ENCODE measurements at places on chromosomes 5 and 9.

DNA sequence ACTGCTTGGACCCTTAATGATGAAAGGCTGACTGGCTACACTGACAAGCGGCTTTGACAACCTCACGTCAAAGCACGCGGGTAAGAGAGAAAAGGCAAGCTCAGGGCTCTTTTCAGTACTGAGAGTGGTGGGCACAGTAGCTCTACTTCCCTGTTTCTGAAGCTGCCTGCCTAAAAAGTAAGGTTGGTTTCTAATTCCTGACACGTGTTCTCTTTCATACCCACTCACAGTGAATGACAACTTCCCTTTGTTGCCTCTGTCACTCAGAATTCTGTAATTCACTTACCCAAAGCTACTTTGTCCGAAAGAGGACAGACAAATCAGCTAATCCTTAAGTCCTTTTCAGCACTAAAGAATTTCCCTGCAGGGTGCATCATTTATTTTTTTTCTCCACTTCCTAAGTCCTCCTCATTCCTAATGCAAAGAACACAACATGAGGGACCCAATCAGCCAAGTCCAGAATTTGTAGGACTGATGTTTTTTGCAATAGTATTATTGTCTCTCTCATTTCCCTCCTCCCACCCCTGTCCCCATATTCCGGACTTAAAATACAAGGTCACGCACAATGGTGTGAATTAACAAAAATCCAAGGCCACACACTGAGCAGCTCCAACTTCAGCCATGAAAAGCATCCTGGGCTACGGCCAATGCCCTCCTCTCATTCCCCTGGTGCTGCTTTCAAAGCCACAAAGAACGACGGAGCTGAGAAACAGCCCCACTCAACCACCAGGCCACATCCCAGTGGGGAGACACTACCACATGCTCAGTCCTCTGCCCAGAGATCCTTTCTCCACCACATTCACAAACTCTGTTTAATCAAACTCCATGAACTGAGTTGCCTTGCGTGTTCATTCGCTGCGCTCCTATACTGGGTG is 221.0 kb downstream of the TSSK1B start:
- no peak for DNase-seq

DNA sequence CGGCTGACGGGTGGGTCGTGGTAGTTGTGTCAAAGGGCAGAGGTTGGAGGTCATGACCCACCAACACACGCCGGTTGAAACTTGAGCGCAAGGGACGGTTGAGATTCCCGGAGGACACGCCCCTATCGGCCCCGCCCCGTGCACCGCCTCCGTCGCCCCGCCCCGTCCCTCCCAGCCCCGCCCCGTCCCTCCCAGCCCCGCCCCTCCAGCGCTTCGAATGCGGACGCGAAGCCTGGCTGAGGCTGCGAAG is 226 bp upstream of the RANBP17 start:
- DNase-seq, result no peak

GRCh38 chr5:90307782-90308181 is 101.8 kb downstream of the CETN3 start:
- no peak for DNase-seq

DNA sequence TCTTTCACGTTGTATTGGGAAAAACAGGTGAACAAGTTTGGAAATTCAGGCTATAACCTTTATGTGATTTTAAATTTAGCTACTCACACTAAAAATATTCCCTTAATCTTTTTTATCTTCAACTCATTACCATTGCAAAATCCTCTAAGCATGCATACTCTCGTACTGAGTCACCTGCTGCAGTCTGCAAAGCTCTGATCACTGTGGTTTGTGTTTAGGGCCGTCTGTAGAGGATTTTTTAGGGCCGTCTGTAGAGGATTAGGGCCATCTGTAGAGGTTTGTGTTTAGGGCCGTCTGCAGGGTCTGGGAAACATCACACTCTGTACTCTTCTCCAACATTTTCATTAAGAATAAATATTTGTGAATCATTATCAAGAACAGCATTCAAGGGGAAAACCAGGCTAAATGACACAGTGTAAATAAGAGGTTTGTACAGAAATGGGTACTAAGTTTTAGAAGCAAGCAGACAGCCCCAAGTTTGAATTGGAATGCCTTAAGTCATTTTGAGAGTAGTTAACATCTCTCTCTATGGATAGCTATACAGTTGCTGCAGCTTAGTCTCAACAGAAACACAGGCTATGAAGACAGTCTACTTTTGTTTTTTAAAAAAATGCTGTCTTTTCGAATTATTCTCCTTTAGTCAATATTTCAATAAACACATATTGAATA is 155.0 kb upstream of the TSLP start:
- DNase-seq, result no peak

DNA sequence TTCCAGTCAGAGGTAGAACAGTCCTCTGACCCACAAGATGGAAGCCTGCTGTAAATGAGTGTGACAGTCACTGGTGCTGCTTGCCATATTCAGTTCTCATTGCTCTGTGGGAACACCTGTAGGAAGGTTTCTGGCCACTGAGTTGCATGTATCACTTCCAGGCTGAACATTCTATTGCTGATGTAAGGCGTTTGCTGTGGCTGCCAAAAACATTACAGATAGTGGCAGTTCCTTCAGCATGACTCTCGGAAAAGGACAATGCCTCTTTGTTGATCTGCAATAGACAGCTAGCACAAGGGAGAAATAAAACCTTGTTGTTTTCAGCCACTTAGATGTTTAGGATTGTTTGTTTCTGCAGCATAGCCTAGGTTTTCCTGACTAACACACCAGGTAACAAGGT is 217.2 kb downstream of the AGTPBP1 start:
- no peak for DNase-seq

DNA sequence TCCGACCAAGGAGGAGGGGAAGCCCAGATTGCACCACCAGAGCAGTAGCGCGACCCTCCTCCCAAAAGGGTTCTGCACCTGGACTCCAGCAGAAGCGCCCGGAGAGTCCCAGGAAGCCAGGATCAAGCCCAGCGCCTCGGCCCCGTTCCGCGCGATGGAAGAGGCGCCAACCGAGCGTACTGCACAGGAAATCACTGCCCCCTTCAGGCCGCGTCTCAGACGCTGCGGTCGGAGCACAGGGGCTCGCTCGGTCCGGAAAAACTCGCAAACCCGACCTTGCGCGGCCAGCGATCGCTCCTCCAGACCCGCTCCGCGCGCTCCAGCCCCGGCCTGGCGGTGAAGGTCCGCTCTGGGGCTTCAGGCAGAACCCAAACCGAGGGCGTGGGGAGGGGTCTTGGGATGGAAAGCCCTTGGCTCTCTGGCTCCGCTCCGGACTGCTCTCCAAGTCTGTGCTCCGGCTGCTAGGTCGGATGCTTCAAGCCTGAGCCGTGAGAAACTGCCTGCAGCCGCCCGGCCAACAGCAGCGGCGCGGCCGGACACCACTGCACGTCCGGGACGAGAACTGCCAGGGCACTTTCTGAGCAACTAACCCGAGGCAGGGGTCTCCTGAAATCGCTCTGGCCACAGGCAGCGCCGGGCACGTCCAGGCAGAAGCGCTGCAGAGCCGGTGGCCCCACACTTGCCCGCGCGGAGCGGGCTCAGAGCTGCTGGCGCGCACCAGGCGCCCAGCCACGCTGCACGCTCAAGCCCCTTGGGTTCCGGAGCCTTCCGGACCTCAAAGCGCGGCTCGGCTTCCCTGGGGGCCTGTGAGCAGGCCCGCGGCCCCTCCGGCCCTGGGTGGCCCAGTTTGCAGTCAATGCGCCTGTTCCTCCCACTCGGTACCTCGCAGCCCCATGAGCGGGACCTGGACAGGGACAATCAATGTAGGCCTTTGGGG is 1.3 kb downstream of the GABBR2 start:
- DNase-seq, result no peak

GRCh38 chr9:8078641-8079140 is 279.1 kb upstream of the DMAC1 start:
- DNase-seq, result no peak

DNA sequence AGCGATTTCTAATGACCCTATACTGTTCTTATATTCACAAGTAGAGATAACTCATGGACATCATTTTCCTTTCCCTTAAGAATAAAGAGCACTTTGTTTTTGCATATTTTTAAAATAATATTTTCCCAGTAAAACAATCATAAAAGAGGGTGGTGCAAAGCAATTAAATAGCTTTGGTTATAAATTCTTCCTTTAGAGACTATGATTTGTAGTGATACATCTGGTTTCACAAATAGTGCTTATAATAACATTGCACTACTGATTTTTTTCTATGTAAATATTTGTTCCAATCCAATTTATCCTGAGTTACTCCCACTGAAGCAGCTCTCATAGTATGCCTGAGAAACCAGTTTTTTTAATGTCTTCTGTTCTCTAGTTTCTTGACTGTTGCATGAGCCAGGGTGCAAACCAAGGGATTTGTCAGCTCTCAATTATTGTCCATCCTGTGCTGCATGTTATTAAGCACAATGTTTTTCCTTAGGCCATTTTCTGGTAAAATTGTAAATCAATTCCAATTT is 74.7 kb downstream of the LURAP1L start:
- no peak for DNase-seq

DNA sequence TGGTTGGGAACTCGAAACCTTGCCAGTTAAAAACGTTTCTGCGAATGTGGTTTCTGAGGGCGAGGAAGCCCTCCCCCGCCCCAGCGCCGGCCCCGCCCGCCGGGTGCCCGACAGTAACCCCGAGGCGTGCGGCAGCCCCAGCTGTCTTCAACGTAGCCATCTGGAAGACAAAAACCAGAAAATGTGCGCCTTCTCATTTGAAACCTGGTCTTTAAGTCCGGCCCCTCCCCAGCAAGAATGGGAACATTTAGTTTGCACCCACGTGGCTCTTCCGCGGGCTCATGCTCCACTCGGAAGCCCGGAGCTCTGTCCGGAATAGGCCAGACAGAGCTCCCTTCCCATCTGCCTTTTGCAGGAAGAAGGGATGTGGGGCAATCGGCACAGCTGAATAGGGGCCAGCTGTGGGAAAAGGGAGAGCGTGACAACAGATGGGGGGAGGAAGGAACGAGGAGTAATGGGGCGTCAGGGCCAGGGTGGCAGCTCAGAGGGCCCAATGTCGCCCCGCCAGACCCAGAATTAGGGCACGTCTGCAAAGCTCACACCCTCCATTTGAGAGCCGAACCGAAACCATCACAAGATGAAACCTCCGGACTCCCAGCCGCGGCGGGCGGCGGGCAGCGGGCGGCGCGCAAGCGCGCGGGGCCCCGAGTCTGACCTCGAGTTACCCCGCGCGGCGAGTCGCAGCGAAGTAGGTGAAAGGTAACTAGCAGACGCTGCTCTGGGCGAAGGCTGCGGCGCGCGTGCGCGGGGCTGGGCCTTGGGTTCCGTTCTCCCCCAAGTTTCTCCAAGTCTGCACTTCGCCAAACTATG is 63.4 kb upstream of the ABCA1 start:
- DNase-seq, result peak; percentile 93

DNA sequence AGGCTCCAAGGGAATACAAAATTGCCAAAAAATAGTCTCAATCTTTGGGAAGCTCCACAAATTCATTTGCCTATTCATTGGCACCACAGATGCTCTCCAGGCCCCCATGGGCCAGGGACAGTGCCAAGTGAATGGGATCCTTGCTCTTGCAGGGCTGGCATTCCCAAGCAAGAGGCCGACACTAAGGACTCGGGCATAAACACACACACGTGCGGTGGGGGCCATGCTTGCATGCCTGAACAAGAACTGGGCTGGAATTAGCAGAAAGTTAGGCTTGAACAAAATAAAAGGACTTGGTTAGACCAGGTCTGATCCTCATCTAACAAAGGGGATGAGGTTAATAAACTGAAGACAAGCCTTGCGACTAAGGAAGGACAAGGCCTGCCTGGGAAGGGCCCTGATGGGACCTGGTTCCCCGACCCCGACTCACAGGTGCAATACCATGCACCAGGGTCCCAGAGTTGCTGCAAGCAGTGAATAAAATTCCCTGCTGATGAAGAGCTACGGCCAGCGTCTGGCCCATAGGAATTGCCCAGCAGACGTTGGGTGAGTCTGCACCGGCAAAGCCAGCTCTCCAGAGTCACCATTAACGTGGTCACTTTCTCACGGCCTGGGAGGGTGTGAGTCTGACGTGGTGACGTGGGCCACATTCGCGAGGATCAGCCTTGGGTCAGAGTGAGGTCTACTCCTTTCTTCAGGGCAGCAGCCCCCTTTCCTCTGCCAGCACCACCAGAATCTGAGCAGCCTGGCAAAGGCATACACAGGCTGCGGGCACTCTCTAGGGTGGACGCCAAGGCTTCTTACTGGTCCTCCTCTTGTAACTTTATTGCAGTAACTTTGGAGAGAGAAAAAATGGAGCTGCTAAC is 77.4 kb upstream of the FCN1 start:
- no peak for DNase-seq

DNA sequence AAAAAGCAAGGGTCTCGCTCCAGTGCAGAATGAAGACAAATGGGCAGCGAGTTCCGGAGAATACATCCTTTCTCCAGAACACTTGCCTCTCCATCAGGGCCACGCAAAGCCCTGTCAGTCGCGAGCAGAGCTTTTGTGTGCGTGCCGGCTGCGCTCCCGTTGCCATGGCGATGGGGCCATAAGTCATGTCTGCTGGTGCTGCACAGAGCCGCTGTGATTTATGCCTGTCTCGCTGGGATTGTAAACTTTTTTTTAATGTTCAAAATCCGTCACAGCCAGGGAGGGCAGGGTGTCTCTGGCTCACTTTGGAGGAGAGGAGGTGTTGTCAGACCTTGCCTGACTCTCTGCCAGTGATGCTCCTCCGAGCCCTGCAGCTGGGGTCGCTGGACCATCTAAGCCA is 272.7 kb downstream of the TRIM32 start:
- DNase-seq, result no peak

- DNase-seq, result no peak
Observed at GRCh38 chr5:137733006-137733405, 2.9 kb downstream of the KLHL3 start.

- DNase-seq, result peak; percentile 61
Observed at GRCh38 chr9:112334432-112334841, 1.0 kb upstream of the PTBP3 start.

GRCh38 chr9:82196622-82197441 is 208.3 kb downstream of the SPATA31D1 start:
- DNase-seq, result no peak

GRCh38 chr9:14812806-14813205 is 90.3 kb upstream of the CER1 start:
- DNase-seq, result no peak

- DNase-seq, result no peak
Observed at GRCh38 chr9:14277244-14277643, 36.7 kb downstream of the NFIB start.

GRCh38 chr9:2016408-2017330 is 1.5 kb downstream of the SMARCA2 start:
- peak; percentile 51 for DNase-seq

- peak; percentile 26 for DNase-seq
Observed at GRCh38 chr9:110065532-110065931, 142.4 kb downstream of the C9orf152 start.

- no peak for DNase-seq
Observed at GRCh38 chr5:142674531-142675469, 11.1 kb downstream of the FGF1 start.

- DNase-seq, result no peak
Observed at GRCh38 chr5:138622051-138622450, 46.9 kb upstream of the HSPA9 start.

GRCh38 chr5:68375540-68375939 is 160.0 kb downstream of the PIK3R1 start:
- DNase-seq, result no peak

GRCh38 chr5:36414869-36415282 is 113.2 kb upstream of the RANBP3L start:
- DNase-seq, result no peak

Measured in CD4-positive, alpha-beta T cell treated with Interferon alpha-2 for 1 hour (primary cell).